ENCODE measurements at places on chromosomes 1 and 21. TPM values are rescaled to one million over a fixed set of nuclear protein-coding genes. Genes with fewer than 3 reads are reported as not detected.

Gene SLC2A5
- polyA plus RNA-seq: 23.8 TPM

Gene AADACL3
- polyA plus RNA-seq: not detected

Gene PDE9A
- polyA plus RNA-seq: 0.66 TPM

Gene GABPB2
- polyA plus RNA-seq: 9.2 TPM

Gene CADM3
- polyA plus RNA-seq: not detected

Gene HPDL
- 0.62 TPM for polyA plus RNA-seq

GRCh38 chr1:180157576-180158057 is 2.9 kb downstream of the QSOX1 start:
- DNase-seq: no peak

GRCh38 chr1:210301615-210302000 is 27.1 kb upstream of the HHAT start:
- DNase-seq: no peak

GRCh38 chr1:50898773-50899172 is 61.3 kb downstream of the FAF1 start:
- no peak for DNase-seq

- no peak for DNase-seq
These were observed 361.1 kb downstream of the HHAT start for GRCh38 chr1:210689826-210690225.

DNA sequence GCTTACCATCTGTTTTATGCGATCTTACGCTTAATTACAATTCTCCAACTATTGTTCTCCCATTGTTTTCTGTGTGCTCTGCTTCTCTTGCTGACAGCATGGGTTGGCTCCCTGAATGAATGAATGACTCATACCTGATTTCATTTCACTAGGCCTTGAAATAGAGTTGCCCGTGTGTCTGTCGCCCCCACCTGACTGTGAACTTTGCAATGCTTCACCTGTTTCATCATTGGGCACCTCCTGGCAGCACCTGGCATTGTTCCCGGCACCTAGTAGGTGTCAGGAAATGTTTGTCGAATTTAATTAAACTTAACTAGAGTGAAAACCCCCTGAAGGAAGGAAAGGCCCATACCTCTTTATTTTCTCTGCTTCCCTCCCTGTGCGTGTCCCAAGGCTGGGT is 120.5 kb upstream of the KLHDC7A start:
- no peak for DNase-seq

DNA sequence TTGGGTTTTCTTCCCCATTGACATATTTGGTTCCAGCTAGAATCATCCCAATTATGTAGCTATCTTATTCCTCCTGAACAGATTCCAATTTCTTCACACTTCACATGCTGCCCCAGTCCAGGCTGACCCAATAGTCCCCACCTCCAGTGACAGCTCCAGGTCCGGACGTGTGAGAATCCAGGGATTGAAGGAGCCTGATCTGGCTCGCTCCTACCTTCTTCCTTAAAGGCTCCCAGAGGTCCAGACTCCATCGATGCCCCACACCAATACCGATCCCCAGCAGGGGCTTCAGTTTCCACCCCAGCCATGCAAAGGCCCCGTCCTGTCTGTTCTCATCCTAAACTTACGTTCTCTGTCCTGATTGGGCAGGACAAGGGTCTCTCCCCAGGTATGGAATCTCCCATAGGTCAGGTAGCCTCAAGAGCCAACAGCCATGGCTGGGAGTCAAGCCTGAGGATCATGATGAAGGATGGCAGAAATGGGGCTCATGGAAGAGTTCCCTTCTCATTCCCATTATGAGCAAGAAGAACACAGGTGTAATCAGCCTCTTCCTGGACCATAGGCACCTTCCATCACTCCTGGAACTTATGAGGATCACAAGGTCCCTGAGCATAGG is 20.4 kb upstream of the SLAMF9 start:
- DNase-seq: no peak

DNA sequence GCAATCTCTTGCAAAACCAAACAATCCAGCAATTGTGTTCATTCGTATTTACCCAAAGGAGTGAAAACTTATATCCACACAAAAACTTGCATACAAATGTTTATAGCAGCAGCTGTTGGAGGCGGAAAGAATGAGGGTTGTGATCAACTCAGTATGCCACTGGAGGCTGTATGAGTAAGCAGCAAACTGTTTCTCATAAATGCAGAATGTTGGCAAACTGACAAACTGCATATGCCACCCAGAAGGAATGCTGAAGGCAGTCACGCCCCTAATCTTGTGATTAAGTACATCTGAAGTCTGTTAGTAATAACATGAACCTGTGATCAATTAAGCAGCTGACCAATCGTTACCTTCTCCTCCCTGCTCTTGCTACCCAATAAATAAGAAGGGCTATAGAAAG is 60.5 kb upstream of the CR2 start:
- no peak for DNase-seq
